ENCODE measurements at places on chromosomes 16 and 17.

GRCh38 chr17:27339836-27340550 is 46.1 kb downstream of the WSB1 start:
- no peak for DNase-seq

GRCh38 chr16:73040136-73040535 is 7.8 kb downstream of the ZFHX3 start:
- no peak for DNase-seq

DNA sequence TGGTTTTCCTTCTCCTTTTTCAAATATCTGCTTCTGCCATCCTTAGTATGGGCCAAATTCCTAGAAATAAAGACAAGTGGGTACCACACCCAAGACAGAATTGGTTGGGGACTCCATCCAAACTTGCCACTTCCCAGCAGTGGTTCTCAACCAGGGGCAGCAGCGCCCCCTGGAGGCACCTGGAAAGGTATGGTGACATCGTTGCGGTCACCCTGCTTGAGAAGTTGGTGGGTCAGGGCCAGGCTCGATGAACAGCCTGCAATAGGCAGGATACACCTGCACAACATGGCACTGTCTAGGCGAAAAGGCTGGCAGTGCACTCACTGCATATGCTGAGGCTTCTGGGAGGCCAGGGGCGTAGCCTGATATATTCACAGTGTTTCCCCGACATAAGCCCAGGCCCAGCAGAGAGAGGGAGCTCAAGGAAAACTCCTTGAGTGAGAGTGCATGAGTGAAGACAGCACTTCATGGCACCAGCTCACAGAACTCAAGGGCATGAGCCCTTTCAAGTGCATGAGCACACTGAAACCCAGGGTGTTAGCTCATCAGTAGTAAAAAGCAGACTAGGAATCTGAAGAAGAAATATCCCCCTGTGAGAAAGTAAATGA is 57.7 kb downstream of the CMC2 start:
- peak; percentile 51 for DNase-seq

DNA sequence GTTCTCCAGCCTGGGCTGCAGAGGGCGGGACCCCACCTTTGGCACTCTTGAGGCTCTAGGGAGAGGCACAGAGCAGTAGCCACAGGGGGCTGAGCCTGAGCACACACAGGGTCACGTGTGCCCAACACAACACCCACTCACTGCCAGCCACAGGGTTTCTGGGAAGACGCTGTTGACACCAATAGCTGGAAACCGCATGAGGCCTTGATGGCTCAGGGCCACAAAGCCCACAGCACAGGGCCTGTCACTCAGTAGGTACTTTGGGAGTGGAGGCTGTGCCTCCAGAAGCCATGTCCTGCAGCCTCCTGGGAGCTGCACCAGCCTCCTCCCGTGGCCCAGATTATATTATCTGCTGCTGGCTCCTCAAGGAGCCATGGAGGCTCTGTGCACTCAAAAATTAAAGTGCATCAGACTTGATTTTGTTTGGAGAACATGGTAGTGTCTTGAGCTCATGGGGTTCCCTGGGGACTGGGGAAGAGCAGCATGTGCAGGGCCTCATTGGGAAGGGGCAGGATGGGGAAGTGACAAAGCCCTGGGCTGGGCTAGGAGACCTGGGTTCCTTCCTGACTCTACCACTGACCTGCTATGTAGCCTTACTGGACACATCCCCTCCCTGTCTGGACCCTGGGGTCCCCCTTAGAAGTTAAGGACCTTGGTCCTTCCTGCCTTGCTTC is 12.5 kb upstream of the SREBF1 start:
- peak; percentile 80 for DNase-seq

GRCh38 chr17:49992933-49993422 is 2.0 kb downstream of the DLX3 start:
- no peak for DNase-seq

Measured in AG08395 (cell line).